GM03348 (cell line): ENCODE measurements at places on chromosomes 1 and 21.

DNA sequence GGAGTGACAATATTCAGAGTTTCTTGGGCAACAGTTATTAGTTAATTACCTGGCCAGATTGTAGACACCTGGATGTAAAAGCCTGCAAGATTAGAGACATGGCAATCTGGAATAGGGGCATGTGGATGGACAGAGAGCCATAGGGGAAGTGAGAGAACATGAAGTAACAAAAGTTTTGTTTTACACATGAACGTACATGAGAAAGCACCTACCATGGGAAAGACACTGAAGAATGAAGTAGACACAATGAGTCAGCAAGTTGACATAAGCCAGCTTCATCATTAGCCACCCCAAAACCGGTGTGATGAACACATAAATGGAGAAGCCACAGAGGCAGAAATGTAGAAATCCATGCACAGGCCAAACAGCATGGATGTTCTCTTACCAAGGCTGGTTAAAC, 462.1 kb upstream of the C1orf87 start:
- DNase-seq: no peak

GRCh38 chr1:214164173-214164572, 116.8 kb upstream of the SMYD2 start:
- DNase-seq: no peak

DNA sequence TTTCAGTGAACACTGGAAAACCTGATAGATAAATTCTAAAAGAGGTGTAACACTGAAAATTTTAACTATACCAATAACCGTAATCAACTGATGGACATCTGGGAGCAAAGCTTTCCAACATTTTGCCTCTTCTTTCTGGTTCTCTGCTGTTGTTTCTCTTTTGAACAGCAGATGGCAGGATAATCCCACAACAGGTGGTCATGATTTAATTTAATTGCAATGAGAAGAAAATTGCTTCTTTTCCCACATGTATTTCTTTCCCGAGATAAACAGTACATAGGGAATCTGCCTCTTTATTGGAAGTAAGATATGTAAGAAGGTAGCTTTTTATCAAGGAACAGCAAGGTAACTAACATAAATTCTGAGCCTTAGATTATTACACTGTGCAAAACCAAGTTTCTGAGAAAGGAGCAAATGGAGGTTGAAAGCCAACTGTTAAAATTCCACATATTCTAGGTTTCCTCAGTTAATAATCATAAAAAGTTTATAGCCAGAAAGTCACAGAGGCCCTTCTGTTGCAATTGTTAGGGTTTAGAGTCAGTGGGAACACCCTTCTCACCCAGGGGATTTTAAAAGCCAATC, 72.9 kb downstream of the RPS6KA1 start:
- DNase-seq: peak; percentile 75

GRCh38 chr1:202229376-202229775, 35.8 kb downstream of the LGR6 start:
- no peak for DNase-seq

DNA sequence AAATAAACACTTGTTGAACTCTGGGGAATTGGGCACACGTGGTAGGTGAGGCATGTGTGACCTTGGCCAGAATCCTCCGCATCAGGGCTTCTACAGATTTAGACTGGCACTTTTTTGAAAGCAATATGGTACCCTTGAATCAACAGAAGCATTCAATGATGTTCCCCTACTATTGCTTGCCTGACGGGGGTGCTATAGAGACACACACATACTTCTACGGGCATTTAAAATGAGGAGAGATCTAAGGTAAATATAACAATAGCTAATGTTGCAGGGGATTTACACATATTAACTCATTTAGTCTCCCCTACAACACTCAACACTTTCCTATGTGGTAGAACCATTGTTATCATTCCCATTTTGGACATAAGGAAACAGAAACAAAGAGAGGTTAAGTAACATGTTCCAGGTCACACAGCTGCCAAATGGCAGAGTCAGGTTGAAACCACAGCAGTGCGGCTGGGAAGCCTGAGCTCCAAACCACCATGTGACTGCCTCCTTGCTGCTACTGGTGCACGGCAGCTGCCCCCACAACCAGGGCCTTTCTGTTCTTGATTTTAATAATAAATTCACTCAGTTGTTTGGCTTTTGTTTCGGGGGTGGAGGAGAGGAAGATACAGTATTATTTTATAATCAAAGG, 147.4 kb downstream of the ZNF281 start:
- DNase-seq: no peak

DNA sequence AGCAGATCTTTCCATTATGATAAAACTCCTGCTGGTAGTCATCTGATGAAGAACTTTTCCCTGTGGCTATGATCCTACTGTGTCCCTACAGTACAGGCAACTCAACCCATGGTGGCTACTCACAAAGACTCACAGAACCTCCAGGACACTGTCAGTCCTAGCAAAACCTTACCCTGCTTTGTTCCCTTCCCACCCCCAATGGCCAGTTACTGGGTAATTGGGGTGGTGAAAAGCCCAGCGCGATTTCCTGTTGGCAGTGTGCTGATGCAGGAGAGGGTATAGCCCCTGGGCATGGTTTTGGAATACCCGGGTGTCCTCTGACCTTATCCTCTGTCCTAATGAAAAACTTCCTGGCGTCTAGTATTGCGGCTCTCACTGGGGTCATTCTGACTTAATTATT, 533 bp upstream of the RGL1 start:
- DNase-seq: no peak

- peak; percentile 3 for DNase-seq
These were observed 3.0 kb downstream of the PLA2G2F start for GRCh38 chr1:20142001-20142710.

DNA sequence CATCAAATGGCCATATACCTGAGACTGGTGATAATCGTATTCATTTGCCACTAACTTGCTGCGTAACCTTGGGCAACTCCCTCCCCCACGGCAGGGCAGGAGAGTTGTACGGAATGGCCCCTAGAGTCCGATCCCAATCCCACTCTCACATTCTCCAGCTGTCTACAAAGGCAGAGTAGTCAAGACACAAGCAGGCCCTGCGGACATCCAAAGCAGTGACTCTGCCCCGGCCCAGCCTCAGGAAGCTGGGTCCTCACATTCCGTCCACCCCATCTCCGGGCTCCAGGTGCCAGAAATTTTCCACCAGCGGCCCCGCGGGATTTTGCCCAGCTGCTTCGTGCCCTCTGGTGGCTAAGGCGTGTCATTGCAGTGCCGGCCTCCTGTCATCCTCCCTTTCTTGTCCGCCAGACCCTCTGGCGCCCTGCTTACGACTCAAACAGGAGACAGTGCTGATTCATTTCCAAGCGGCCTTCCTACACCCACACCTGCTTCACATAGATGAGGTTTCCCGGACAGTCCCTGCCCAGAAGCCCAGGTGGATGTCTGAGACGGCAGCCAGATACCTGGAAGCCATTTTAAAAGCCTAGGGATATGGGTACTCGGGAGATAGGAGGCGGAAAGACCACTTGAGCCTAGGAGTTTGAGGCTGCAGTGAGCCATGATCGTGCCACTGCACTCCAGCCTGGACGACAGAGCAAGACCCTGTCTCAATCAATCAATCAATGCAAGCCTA, 2.9 kb upstream of the S100A2 start:
- DNase-seq: peak; percentile 93

- DNase-seq: no peak
These were observed 18.2 kb upstream of the CLDN8 start for GRCh38 chr21:30234050-30234449.

- no peak for DNase-seq
These were observed 4.1 kb downstream of the NRIP1 start for GRCh38 chr21:15060543-15061175.

GRCh38 chr1:68819190-68819829, 322.4 kb upstream of the DEPDC1 start:
- DNase-seq: peak; percentile 7

- DNase-seq: no peak
These were observed 464 bp downstream of the ACBD6 start for GRCh38 chr1:180501865-180502360.

DNA sequence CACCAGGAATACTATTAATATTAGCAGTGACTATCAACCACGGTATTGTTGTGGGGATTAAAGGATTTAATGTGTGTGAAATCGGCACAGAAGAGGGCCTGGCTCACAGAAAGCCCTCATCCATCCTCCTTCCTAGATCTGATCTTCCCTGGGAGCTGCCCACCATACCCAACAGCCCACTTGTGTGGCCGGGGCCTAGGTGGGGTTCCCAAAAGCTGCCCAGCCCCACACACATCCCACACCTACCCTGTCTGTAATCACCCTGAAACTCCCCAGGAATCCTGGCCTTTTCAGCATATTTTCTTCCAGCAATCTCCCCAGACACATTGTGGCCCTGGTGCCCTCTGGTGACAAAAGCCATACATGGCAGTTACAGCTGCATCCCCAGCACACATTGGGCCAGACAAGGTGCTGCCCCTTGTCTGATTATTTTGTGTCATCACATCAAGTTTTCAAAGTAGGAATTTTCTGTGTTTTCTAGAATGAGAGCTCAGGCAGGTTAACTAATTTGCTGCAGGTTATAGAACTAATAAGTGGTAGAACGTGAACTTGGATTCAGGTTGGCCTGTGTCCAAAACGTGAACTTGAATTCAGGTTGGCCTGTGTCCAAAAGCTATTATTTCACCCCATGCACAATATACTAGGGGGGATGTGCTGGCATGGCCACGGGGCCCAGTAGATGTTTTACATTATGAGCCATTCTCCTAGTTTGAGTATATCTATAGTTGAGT, 5.3 kb upstream of the SLC6A9 start:
- peak; percentile 76 for DNase-seq

- DNase-seq: no peak
These were observed 969.8 kb upstream of the ADGRL4 start for GRCh38 chr1:79976287-79976686.

GRCh38 chr1:39354572-39354971, 136.9 kb upstream of the BMP8A start:
- no peak for DNase-seq

- DNase-seq: peak; percentile 35
These were observed 24.0 kb downstream of the PGLYRP3 start for GRCh38 chr1:153288634-153289275.

DNA sequence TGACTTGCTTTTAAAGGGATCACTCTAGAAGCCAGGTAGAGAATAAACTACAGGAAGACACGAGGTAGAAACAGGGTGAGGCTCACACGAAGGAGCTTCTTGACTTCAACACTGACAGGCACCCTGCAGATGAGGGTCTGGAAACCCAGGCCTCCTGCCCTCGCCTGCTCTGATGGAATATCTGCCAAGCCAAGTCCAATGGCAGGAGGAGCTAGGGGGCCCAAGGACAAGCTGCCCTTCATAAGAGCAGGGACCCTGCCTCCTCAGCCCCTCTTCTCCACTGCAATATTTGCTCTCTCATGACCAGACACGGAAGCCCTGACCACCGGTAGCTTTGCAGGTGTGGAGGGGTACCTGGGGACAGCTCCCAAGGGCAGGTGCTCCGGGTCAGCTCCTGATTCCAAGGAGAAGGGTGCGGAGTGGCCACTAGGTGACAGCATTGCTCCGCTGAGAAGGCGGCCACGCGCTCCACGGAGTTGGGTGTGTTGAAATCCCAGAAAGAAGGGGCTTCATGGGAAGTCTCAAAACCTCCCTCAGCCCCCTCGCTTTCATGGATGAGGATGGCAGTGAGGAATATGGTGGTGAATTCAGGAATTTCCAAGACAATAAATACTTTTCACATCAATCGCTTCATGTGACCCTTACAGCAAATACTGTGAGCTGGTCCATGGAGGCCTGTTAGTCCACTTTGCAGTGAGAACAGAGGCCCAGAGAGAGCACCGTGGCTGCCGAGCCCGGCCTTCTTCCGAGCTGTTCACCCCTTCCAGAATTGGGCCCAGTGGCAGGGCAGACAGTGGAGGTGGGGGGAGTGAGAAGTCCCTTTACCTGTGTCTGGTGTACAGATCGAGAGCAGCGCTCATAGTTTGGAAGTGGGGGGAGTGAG, 33.2 kb upstream of the PAX7 start:
- peak; percentile 81 for DNase-seq

GRCh38 chr1:9440763-9441194, 98.5 kb upstream of the SLC25A33 start:
- no peak for DNase-seq

- DNase-seq: no peak
These were observed 107.8 kb downstream of the RABGAP1L start for GRCh38 chr1:174266991-174267612.

DNA sequence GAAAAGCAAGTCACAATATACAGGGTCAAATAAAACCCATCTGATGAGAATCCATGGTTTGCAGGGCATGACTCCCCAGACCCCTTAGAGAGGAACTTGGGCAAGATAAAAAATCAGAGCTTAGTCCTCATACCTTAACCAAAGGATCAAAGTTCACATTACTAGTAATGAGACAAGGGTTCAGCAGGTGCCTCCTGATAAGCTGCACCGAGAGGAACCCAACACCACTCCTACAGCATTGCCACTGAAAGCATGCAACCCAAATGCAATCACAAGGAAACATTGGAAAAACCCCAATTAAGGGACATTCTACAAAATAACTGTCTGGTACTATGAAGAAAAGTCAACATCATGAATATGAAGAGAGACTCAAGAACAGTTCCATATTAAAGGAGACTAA, 29.7 kb downstream of the CCDC185 start:
- DNase-seq: no peak

- peak; percentile 69 for DNase-seq
These were observed 5.8 kb downstream of the INKA2 start for GRCh38 chr1:111733183-111733991.

DNA sequence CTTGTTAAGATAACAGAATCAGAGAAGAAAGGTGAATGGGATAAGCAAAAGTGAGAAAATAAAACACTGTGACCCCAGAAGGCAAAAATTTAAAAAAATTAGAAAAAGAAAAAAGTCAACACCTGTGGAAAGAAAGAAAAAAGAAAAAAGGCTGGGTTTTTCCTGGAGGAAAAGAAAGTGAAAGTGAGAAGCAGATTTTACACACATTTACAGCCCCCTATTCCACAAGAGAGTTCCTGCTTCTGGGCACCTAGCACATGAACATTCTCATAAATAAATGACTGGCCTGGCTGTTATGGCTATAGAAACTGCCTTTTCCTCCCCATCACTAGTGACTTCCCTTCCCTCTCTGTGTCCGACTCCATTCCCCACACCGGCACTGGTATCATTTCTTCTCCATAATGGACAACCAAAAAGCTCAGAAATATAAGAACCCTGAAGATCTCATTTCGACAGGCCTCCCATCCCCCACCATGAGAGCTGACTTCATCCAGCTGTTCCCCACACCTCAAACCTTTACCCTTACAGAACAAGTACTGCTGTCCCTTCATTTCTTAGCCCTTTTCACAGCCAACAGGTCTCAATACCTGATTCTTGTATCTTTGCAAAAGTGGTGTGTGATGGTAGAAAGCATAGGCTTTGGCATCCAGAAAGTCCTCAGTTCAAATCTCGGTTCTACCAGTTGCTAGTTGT, 12.6 kb downstream of the MTF1 start:
- no peak for DNase-seq
